ENCODE measurements at places on chromosomes 4 and X.

DNA sequence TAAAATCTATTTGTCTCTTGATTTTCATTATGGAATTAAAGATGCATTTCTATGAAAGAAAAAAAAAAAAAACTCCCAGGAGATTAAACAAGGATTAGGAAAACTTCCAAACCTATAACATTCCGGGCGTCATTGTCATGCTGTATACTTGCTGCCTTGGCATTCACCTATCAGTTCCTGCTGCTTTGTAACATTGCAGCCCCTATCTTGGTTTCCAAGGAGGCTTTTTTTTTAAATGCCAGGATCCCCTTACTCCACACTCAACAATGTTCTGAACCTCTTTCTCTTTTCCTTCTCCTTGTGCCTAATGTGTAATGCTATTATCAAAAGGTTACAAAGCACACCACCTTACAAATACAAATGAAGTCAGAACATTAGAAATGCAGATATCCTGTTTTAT, 20.5 kb upstream of the BEND4 start:
- no peak for DNase-seq

DNA sequence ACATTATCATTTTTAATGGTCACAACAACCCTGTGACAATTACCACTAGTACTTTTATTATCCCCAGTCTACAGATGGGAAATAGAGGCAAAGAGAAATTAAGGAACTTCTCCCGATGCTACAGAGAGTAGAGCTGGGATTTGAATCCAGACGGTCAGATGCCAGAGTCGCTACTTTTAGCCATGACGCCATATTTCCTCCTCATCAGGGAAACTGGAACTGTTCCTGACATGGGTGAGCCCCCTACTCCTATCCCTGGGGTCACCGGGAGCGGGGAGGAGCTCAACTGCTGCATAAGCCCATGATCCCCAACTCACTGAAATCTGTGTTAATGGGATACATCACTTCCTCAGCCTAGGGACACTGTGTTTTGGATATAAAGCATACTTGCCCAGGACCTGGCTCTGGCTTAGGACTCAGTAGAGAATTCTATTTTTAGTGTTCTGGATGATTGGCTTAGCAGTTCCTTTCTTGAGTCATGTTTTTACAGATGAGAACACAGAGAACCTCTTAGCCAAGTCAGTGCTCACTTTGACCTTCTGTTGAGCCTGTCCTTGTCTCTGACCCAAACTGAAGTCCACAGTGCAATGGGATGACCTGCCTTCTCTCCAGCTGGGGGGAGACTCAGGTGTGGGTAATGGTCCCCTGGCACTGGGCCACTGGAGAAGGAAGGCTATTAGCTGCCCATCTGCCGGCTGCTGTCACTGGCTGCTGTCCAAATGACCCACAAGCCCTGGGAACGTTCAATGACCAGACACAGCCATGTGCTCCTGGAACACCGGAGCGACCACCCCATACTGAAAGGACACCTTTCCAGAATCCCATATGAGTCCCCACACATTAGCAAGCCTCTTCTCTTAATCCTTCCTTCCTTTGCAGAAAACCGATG, 90.8 kb upstream of the SHISA3 start:
- no peak for DNase-seq

DNA sequence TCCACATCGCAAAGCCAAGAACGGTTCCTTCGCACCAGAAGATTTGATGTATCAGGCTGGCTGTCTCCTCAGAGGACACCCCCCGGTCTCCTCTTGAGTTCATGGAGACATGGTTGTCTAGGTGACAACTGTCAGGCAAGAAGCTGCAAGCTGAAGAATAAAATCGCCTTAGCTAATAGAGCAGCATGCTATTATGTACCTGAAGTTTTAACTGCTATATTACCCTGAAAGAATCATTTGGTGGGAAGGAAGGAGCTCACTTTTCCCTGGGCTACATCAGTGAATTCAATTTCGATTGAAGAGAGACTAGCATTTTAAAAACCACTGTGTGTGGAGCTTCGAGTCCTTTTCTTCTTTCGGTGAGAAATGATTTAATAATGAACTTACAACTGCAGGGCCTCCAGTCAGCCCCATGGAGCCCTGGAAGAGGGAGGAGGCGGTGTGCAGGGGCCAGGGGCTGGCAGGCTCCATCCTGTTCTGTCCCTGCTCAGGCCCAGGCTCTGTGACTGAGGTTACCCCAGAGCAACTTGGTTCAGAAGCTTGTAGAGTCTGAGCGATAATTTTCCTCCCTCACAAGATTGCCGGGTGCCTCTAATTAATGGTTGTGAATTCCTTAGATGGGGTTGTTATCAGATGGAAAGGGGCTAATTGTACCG, 191.3 kb downstream of the MID1IP1 start:
- DNase-seq = no peak

DNA sequence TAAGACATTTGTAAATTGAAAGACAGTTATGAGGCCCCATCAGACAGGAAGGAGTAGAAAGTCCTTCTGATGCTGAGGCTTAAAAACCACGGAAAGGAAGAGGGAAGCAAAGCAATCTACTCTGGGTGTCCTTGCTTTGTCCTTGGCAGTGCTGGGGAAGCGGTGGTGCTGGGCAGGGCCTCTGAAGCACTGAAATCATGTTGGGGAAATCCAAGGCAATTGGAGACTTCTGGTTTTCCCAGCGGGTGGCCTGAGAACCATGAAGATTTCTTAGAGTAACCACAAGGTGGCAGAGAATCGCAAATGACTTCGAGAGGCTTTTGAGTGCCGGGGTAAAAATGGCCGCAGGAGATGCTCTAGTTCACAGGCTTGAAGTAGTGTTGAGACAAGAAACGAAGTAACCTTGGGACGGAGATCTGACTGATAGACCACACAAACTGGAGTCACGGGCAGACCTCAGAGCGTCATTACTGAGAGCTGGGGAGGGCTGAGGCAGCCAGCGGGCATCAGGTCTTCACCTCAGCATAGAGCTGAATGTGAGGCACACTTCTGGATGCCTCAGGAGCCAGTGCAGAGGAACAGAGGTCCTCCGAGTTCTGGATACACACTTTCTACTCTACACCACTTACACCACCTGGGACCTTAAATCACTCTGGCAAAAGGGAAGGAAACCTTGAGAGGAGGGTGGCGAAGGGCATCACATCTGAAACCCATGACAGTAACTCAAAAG, 130.7 kb upstream of the GPRIN3 start:
- peak; percentile 15 for DNase-seq

GRCh38 chrX:147173594-147173993, 359.1 kb upstream of the CXorf51A start:
- no peak for DNase-seq

DNA sequence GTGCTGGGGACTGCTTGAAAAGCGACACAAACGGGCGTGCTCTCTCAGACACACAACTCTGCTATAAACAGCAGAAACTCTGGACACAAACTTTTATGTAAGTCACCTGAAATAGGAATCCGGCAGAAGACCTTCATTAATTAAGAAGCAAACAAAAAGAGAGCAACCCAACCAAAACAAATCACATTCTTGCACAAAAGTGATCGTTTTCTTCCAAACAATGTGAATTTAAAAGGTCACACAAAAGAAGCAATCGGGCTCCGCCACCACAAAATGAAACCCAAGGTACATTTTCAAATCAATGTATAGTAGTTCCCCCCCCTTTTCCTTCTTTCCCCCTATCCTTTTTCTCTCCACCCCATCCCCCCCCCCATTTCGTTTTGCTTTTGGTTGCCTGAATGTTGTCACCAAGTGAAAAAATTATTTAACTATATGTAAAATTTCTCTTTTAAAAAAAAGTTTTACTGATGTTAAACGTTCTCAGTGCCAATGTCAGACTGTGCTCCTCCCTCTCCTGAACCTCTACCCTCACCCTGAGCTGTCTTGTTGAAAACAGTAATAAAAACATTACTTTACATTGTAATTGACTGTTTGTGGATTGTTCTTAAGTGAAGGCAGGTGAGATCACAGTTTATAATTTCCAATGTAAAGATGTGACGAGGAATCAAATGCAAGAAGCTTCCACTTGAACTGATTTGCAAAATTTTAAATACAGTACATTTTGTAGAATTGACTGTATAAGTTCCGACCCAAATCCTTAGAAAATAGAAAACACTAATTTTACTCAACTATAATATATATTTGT, 2.4 kb downstream of the MAB21L2 start:
- DNase-seq = no peak

DNA sequence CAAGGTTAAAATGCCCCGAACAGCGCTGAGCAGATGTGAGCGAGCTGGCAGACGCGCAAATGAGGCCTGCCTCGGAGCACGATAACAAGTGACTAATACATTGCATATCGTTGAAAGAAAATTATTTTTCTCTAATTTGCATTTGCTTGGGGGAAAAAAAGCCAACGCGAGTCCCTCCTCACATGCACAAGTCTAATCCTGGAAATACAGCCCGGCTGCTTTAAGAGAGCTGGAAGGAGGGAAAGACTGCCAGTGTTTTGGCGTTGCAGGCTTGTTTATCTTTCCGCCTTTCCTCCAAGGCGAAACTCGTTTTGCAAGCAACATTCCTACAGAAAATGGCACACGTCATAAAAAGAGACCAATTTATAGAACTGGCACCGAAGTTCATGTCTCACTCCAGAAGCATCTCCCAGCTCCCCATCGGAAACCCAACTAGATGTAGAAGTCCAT, 12.6 kb downstream of the BCOR start:
- peak; percentile 92 for DNase-seq

- DNase-seq = no peak
Observed at GRCh38 chr4:56261027-56261426, 126.3 kb downstream of the AASDH start.

GRCh38 chr4:165199286-165199685, 8.1 kb upstream of the KLHL2 start:
- no peak for DNase-seq

GRCh38 chr4:108052558-108053120, 63.0 kb downstream of the HADH start:
- DNase-seq = no peak

GRCh38 chr4:161841759-161842158, 322.0 kb downstream of the FSTL5 start:
- DNase-seq = no peak

- no peak for DNase-seq
Observed at GRCh38 chrX:64580035-64580434, 184.8 kb upstream of the MTMR8 start.

DNA sequence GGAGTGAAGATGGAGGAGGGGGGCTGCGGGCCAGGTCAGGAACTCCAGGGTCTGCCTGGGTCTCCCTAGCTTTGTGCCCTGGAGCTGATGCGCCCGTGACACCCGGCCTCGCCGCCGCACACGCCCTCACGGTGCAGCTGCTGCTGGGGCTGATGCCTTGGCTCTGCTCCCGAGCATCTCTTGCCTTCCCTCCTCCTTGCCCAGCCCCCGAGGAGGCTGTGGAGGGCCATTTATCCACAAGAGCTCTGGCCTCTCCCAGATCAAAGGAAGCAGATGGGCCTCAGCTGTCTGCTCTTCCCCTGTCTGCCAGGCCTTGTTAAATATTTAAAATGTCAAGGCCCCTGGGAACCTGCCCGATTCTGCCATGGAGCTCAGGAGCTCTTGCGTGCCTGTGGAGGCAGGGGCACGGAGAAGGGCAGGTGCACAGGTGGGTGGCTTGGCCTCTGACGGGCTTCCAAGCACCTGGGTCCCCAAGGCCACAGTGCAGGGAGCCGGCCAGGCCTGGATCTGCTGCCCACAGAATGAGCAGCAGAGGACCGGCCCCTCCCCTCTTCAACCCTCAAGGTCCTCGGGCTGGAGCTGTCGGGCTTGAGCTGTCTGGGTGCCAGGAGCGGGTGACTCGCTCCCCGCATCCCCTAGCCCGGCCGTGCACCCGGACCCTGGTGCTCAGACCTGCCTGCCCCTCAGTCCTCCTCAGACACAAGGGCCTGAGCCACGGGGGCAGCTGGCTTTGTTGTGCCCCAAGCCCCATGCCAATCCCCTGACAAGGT, 20.3 kb downstream of the ATP2B3 start:
- DNase-seq = no peak

- DNase-seq = no peak
Observed at GRCh38 chrX:146854281-146854680, 39.7 kb upstream of the CXorf51A start.

DNA sequence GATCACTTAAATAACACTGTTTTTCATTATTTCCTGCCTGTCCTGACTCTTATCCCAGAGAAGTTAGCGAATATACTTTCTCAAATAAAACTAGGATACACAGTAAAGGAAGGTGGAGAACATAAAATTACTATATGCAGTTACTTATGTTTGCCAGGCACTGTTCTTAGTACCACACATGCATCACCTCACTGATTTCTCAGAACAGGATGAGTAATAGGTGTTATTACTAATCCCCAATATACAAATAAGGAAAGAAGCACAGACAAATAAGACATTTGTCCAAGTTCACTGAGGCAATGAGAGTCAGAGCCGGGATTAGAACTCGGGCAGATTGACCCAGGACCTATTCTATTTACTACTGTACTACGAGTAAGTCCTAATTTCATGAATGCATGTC, 91.7 kb downstream of the CORIN start:
- no peak for DNase-seq

GRCh38 chr4:95394752-95395306, 153.9 kb downstream of the UNC5C start:
- DNase-seq = no peak

DNA sequence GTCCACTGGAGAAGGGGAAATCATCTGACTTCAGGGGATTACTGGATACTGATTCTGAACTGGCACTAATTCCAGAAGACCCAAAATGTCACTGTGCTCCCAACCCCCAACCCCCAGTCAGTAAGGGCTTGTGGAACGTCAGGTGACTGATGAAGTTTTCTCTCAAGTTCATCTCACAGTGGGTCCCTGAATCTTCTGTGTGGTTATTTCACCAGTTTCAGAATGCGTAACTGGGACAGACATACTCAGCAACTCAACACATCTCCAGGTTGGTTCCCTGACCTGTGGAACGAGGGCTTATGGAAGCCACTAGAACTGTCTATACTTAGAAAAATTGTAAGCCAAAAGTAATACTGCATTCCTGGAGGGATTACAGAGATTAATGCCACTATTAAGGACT, 45.3 kb downstream of the DDX60L start:
- DNase-seq = no peak

DNA sequence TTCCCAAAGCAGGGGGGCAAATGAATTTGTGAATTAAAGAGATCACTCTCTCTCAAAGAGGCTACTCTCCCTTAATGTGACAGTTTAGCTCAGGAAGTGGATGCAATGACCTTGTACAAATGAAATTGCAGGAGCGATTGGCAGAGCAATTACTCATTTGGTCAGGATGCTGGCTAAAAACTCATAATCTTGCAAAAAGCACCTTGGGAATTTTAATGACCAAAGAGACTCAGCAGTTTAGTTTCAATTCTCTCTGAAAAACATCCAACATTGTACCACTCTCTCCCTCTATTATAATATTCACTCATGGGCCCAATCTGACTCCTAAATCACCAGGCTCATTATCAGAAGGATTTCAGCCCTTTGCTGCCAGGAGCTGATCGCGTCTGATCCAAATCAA, 26.1 kb downstream of the PDGFC start:
- DNase-seq = no peak

GRCh38 chr4:40648742-40649281, 19.1 kb upstream of the RBM47 start:
- no peak for DNase-seq

DNA sequence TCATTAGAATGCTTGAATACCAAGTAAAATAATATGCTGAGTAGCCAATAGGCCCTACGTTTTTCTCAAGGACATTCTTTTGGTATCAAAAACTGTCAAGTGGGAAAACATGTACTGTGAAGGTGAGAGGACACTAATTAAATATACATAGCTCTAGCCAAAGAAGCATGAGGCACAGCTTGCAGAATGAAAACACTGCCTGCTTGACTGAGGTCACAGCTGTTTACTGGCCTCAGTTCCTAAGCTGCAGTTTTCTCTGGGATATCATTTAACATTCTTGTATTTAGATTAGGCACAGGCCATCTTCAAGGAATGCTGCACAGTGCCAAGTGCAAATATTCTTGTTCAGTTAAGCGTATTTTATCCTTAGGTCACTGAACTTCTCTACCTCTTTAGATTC, 78.6 kb downstream of the NAP1L3 start:
- no peak for DNase-seq

Data from T47D (cell line).